Activated CD8-positive, alpha-beta memory T cell treated with anti-CD3 and anti-CD28 coated beads for 1 hour (primary cell): ENCODE measurements at places on chromosomes 6 and 20.

- DNase-seq, result no peak
These were observed 167.4 kb downstream of the DTNBP1 start for GRCh38 chr6:15495375-15495901.

GRCh38 chr20:38798266-38798665, 7.2 kb upstream of the PPP1R16B start:
- DNase-seq, result no peak

DNA sequence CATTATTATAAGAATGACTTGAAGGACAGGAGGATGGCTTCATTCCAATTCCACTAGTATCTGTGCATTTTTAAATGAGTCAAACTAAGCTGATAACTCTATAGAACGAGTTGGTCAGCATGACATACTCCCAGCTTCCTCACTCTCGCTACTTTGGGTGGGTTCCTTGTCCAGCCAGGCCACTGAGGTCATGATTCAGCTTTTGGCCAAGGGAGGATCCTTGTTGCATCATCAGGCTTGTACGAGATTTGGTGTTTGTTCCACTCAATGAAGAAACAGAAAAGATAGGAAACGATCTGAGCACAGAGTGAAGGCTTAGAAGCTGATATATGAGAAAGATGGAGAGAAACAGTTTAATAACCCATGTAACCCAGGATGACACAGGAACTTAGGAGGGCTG, 19.8 kb downstream of the NEDD9 start:
- no peak for DNase-seq

DNA sequence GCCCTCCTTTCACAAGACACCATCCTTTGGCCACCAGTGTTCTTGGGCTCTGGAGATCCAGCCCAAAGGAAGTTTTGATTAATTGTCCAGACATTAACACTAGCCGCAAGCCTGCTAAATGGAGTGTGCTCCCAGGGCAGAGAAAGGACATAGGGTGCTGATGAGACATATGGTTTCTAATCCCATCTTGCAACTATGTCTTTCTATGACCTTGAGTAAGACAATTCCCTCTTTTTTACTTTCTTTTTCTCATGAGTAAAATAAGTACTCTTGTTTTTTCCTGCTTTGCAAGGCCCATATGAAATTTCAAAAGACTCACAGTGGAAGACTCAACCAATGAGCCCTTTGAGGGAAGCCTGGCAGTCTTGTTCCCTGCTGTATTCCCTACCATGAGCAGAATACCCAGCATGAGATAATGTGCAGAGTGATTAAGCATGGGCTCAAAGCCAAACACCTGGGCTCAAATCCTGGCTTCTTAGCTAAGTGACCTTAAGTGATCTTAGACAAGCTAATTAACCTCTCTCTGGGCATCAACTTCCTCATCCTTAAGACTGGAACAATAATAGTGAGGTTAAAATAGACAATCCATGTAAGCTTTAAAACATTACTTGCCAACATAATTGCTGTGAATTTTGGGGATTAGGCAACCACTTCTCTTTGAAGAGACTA, at the start of gene WFDC10B:
TSS of gene WFDC10B (minus strand) at position 51 of the 669 bp plus-strand sequence. CDS start 19,027 bp downstream, outside the sequence.
- no peak for DNase-seq

DNA sequence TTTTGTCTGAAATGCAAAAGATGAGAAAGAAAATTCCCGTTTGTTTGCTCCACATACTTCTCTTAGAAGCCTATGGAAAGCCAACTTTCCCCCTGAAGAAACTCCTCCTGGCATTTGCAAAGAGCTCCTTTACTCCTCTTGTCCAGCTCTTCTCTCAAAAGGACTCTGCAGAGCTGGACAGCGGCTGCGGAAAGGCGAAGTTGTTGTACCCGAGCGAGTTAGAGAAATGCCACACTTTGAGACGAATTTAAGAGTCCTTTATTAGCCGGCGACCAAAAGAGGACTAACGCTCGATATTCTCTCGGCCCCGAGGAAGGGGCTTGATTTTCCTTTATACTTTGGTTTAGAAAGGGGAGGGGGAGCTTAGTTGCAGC, 157.8 kb downstream of the TRIM27 start:
- no peak for DNase-seq

GRCh38 chr20:47876311-47877088, 91.2 kb upstream of the SULF2 start:
- DNase-seq, result no peak

GRCh38 chr6:32825966-32826365, 9.2 kb upstream of the HLA-DOB start:
- no peak for DNase-seq
